ENCODE measurements at places on chromosomes 2 and 18. TPM values are rescaled to one million over a fixed set of nuclear protein-coding genes. Genes with fewer than 3 reads are reported as not detected.
A peak's percentile ranks its signal among the peaks of the same experiment; 100 is the strongest.

The SAP130 gene
- 3.8 TPM for total RNA-seq

The TM4SF20 gene
- not detected for total RNA-seq

The SPC25 gene
- 3.4 TPM for total RNA-seq

The NDUFB3 gene
- total RNA-seq, result 74.9 TPM

The CENPA gene
- total RNA-seq, result 3.1 TPM

The YES1 gene
- 152 TPM for total RNA-seq

The HOXD13 gene
- not detected for total RNA-seq

The SETBP1 gene
- total RNA-seq, result 30.1 TPM

DNA sequence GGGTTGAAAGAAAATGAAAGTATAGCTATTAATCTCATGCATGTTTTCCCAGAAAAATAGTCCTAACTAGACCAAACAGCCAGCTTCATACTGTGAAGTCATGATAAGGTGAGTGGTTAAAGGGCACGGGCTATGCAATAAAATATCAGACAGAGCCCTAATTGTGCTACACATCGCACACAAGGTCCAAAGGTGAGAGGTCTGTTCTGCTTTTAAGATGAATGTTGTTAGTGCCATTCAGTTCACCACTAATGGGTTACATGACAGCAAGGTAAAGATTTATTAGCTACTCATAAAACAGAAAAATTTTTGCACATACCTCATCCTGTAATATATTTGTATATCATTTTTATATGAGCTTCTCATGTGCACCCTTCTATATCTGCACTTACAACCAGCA, 105.0 kb upstream of the STK17B start:
- no peak for DNase-seq

DNA sequence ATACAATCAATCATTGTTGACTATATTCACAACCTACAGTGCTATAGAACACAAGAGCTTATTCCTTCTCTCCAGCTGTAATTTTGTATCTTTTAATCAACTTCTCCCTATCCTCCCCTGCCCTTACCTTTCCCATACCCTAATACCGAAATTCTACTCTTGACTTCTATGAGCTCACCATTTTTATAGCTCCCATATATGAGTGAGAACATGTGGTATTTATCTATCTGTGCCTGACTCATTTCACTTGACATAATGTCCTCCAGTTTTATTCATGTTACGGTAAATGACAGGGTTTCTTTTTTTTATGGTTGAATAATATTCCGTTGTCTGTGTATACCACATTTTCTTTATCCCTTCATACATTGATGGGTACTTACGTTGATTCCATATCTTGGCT, 2.6 kb downstream of the MROH2A start:
- DNase-seq, result no peak

GRCh38 chr2:35184471-35184870, 1171.1 kb upstream of the CRIM1 start:
- no peak for DNase-seq

- DNase-seq, result no peak
These were observed 113.9 kb downstream of the CCDC85A start for GRCh38 chr2:56297671-56298070.

DNA sequence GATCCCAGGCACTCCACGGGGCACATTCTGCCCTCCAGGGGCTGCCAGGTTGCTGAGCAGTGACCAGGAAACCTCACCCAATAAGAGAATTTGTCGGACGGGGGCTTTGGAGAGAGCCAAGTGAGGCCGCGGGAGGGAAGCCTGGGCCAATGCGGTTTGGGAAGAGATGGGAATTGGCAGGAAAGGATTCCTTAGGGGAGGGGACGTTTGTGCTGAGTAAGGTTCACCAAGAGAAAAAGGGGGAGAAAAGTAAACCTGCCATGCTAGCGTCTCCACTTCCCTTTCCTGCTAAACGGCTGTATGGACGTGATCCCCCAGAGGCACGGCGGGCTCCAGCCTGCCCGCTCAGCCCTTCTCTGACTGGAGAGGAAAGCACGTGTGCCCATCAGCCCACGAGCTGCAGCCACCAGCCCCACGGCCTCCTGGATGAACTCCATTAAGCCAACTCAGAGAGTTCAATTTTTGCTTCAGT, 194.4 kb upstream of the ID2 start:
- peak; percentile 33 for DNase-seq

- DNase-seq, result peak; percentile 45
These were observed 330.9 kb downstream of the DCC start for GRCh38 chr18:52670896-52671295.

- DNase-seq, result no peak
These were observed 174.1 kb downstream of the NEDD4L start for GRCh38 chr18:58218117-58218516.

DNA sequence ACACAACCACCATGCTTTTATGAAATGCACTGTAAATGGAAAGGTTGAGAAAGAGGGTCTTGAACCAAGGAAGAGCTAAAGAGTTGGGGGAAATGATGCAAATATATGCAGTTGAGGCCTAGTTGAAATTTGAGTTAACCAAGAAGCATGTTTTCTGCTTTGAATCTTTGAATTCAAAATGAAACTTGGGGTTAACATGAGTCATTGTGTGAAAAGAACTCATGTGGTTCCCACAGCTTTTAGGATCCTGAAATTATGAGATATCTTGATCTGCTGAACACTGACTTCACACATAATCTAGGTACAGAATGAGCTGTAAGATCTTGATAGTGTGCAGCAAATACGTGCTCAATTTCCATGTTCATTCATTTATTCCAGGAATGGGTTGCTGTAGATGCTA, 422.9 kb upstream of the TRIB2 start:
- no peak for DNase-seq

- no peak for DNase-seq
These were observed 15.1 kb downstream of the MALL start for GRCh38 chr2:110100480-110100879.

DNA sequence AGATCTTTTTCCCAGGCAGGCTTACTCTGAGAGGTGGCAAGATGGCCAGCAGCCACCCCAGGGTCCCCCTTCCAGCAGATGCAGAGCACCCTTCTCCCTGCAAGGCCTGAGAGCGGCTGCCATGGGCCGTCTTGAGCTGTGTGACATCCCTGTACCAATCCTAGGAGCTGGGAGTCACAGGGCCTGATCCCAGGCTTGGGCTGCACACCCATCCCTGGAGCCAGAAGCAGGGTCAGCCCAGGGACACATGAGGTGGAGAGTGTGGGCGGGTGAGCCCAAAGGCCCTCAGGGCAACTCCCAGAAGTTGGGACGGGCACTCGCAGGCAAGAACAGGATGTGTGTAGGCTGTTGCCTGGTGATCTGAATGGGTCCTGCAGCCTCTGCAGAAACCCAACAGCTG, 40.5 kb downstream of the CROCC2 start:
- DNase-seq, result no peak

DNA sequence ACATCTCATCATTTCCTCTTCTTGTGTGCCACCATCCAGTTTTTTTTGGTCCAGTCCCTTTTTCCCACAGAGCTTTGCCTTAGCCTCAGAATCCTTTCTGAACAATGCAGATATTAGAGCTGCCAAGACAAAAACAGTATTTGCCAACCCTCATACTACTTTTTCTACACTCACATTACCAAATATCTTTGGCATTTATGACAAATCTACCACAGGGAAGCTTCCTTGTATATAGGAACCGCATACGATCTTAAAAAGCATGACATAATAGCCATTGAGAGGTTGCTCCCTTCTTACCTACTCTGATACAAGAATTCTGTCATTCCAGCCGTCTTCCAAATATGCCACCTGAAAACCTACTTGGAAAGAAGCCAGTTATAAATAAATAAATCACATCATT, 9.4 kb downstream of the ZNF24 start:
- DNase-seq, result no peak

- DNase-seq, result no peak
These were observed 137.1 kb downstream of the ARHGAP28 start for GRCh38 chr18:6866552-6867085.

DNA sequence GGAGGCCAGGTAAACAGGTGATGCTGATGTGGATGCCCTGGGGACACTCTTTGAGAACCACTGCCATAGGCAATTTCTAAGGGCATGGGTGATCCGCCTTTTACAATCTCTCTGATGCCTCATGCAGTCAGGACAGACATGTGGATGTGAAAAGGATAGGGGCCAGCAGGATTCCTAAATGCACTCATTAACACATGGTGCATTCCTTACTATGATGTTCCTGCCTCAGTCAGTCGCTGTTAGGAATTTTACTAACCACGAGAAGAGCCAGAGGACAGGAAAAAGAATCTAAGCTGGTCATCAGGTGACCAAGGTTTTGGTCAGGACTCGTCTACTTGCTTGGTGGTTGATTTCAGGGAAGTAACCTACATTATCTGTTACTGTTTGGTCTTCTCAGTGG, 191.0 kb downstream of the ARL4C start:
- no peak for DNase-seq

- no peak for DNase-seq
These were observed 1007.0 kb upstream of the CELF4 start for GRCh38 chr18:38572554-38573111.

Measured in tongue (tissue), 3 donors.